GF-D8 (cell line): ENCODE measurements at places on chromosomes 4 and X.

- no peak for DNase-seq
Measured at GRCh38 chrX:3006495-3006894, at the start of gene ARSH. TSS of gene ARSH (plus strand) at chrX:3006546. CDS start at chrX:3006613, 67 bp downstream.

DNA sequence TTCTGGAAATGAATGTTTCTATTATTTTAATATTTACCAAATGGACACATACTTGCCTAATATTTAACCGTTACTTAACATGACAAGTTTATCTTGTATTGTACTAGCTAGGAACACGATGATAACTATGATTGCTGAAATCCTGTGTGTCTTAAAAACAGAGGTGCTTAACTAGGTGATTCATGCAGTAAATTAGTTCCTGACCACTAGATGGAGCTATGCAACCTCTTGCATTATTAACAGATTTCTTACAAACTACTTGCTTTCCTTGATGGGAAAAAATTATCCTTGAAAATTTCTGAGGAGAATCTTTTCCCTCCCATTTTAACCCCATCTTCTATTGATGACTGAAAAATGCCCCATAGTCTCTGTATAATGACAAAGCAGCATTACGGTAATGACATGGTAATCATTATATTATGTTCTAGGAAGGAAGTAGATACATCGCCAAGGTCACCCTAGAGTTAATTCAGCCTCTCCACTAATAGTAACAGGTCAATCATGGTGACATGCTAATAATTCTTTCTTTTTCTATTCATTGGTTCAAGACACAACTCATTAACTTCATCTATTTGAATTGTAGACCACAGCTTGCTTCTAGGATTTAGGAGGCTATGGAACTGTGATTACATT lies 844.2 kb downstream of the RAPGEF2 start:
- no peak for DNase-seq

DNA sequence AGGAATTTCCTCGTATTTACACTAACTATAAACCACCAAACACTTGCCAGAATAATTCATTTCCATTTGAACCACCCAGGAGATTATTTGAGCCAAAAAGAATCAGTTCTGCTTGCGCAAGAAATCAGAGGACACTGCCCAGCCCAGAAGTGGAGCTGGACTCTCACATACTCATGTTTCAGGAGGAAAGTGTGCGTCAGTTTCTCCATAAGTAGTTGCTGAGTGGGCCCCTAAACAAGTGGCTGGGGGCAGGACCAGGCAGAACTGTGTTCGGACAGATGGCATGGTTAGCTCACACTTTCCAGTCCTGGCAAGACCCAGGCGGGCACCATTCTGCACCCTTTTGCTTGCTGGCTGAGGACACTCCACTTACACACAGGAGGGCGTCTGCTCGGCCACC lies 38.8 kb downstream of the BTC start:
- no peak for DNase-seq

- DNase-seq = no peak
Measured at GRCh38 chrX:3728454-3728853, 15.0 kb upstream of the PRKX start.

GRCh38 chr4:107666134-107666533 lies 53.9 kb downstream of the PAPSS1 start:
- DNase-seq = no peak

- DNase-seq = no peak
Measured at GRCh38 chr4:57013543-57014120, 34.9 kb downstream of the POLR2B start.

DNA sequence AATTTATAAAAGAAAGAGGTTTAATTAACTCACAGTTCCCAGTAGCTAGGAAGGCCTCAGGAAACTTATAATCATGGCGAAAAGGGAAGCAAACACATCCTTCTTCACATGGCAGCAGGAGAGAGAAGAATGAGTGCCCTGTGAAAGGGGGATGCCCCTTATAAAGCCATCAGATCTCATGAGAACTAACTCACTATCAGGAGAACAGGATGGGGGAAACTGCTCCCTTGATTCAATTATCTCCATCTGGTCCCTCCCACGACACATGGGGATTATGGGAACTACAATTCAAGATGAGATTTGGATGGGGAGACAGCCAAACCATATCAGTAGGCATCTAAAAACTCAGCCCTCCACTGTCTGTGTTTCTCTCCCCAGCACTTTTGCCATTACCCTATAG lies 22.4 kb downstream of the ANK2 start:
- no peak for DNase-seq

- peak; percentile 52 for DNase-seq
Measured at GRCh38 chr4:40672528-40673522, 43.2 kb upstream of the RBM47 start.

DNA sequence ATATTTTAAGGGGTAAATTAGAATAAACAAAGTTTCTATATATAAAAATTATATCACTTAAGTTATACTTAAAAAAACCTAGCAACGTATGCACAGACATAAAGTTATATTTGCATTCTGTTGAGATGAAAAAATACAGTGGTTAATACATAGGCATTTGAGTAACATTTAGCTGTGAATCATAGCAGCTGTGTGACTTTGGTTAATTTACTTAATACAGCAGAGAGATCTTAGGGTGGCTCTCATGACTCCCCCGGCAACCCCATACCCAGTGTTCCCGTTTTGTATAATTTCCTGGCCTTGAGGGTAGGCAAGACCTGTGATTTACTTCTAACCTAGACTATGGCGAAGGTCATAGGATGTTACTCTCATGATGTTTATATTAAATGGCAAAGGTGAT lies 504.8 kb downstream of the INPP4B start:
- no peak for DNase-seq

DNA sequence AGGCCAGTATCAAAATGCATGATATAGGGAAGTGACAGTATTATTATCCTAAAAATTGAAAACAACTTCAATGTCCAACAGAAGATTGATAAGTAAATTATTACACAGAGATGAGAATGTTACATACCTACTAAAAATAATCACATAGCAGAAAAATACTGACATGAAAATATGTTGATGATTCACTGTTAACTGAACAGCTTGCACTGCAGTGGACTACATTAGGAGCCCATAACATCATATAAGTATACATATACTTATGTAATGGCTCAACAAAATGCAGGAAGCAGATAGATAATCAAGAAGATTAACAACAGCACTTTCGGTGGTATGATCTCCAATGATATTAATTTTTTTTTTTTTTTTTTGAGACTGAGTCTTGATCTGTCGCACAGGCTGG lies 7.1 kb downstream of the CLOCK start:
- DNase-seq = no peak

- no peak for DNase-seq
Measured at GRCh38 chr4:55183926-55184599, 58.7 kb upstream of the KDR start.

- DNase-seq = no peak
Measured at GRCh38 chr4:1473718-1474117, 67.5 kb upstream of the NKX1-1 start.

GRCh38 chr4:18608908-18609533 lies 587.5 kb upstream of the LCORL start:
- DNase-seq = no peak

DNA sequence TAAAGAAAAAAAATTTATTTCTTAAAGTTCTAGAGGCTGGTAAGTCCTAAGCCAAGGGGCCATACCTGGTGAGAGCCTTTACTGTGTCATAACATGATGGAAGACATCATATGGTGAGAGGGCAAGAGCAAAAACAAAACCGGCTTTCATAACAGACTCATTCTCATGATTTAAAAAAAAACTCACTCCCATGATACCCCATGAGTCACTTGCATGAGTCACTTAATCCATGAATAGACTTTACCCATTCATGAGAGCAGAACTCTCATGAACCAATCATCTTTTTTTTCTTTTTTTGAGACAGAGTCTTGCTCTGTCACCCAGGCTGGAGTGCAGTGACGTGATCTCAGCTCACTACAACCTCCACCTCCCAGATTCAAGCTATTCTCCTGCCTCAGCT lies 369.7 kb upstream of the DIAPH2 start:
- no peak for DNase-seq

GRCh38 chr4:162523171-162523570 lies 359.4 kb upstream of the FSTL5 start:
- DNase-seq = no peak

DNA sequence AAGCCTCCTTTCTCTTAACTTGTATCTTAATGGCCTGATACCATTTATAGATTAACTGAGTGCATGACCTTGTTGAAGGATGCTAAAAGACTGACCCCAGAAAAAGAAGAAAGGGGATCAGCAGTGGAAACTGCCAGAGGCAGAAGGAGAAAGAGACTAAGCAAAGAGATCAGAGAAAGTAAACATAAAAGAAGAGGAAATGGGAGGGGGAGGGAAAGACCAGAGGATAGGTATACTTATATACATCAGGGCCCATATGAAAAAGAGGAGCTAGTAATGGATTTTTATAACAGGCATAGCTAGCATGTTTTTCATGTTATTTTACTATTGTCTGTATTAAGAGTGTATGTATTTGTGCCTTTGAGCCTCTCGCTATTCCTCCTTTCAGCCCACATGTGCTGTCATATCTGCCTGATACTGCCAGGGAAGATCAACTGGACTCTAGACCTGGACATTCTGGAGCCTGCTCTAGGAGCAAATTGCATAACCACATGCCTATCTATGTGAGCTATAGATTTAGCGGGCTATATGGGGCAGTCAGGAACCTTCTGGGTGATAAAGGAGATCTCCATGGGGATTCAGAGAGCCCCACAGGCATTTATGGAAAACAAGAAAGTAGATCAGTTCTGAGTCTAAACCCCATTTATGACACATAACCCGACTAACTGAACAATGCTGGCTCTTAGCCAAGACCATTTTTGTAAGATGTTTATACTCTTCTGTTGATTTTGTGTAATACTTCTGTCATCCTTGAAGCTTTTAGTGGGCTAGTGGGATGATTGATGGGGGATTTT lies 13.4 kb upstream of the SNX12 start:
- DNase-seq = no peak

GRCh38 chr4:146478009-146478408 lies 43.7 kb downstream of the SLC10A7 start:
- DNase-seq = no peak

DNA sequence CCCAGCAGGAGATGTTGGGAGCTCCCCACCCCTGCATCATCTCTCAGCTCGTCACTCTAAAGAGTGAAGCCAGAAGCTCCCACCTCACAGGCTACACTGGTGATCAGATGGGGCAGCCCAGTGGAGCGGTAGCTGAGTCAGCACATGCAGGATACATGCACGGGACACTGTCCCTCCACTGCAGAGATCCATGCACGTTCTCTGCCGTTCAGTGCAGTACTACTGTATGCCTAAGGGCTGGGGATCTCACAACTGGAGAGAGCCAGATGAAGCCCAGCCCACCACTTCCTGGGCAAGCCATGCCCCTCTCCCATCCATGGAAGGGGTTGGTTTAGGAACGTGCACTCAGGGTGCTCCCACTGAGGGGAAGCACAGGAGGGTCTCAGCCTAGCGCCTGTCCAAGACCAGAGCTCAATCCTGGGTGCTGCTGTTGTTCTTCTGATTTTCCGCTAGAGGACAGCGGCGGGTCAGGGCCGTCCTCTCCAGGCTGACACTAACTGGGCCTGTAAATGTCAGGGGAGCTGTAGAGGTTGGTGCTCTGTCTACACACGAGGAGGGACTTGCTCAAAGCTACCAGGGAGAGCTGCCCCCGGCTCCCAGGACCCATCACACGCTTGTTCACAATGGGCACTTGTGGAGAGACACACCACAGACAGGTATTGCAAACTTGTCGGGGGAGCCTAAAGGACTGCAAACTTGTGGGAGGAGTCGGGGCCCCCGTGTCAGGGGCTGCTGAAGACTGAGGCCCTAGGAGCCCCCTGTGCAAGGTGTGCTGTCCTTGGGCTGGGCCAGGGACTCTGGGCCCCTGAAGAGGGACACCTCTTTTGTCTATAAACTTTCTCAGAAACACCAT lies 18.2 kb upstream of the ABLIM2 start:
- DNase-seq = peak; percentile 26

- DNase-seq = no peak
Measured at GRCh38 chrX:2857566-2857965, 28.8 kb downstream of the GYG2 start.

DNA sequence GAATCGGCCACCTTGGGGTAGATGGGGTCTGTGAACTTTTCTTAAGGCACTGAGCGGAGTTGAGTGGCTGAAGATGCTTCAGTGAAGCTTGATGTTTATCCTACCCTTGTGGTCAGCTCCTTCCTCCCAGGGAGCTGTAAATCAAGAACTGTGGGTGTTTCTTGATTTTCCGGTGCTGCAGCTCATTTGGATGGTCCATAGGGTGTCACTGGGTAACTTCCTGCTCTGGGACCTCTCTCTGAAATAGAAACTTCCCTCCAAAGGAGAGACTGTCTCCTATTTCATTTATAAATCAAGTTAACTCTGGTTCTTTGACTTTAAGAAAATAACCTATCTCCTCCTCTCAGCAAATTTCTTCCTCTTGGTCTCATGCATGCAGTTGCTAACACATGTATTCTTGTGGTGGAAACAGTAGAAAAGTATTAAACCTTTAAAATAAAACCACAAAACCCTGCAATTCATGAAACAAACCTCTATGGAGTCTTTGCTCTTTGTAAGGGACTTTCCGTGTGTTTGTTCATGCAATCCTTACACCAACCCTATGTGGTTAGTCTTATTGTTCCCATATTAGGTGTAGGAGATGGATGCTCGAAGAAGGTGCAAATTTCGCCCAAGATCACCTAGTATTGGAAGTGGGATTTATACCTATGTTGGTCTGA lies 110.3 kb downstream of the SHROOM3 start:
- DNase-seq = no peak

DNA sequence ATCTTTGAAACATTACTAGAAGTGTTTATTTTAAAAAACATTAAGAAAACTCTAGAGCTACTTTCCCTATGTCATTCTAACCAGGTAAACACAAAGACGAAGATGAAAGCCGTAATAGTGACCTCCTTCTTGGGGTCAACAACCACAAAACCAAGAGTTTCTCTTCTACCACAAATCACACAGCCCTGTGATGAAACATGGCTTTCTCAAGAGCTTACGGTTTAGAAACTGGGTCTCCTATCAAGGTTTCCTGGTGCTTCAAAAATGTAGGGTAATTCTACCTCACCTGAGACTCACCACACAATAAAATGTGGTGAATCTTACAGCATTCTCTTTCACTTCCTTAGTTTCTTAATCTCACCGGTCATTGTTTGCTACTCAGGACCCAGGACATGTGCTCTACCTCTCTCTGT lies 50.9 kb downstream of the CORIN start:
- DNase-seq = no peak

GRCh38 chr4:89108091-89108490 lies 3.2 kb upstream of the TIGD2 start:
- no peak for DNase-seq

- DNase-seq = no peak
Measured at GRCh38 chrX:14922437-14922836, 49.2 kb downstream of the MOSPD2 start.

DNA sequence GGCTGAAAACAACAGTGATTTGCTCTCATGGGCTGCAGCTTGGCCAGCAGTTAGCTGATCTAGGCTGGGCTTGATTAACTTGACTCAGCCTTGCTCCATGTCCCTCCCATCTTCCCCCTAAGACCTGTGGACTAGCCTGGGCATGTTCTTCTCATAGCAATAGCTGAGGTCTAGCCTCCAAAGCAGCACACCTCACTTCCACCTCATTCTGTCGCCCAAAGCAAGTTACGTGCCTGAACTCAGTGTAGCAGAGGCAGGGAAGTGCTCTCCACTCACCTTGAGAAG lies 62.2 kb downstream of the EVC start:
- no peak for DNase-seq

- DNase-seq = no peak
Measured at GRCh38 chr4:121680571-121680970, 16.2 kb downstream of the ANXA5 start.

- peak; percentile 58 for DNase-seq
Measured at GRCh38 chr4:26787461-26788340, 72.9 kb upstream of the STIM2 start.
